Uterus (tissue), 4 donors: ENCODE measurements at places on chromosomes 4 and X. TPM values are rescaled to one million over a fixed set of nuclear protein-coding genes. Genes with fewer than 3 reads are reported as not detected.

SSX1 gene
- not detected for total RNA-seq

PDCL2 gene
- total RNA-seq, result not detected

UGT2B11 gene
- total RNA-seq, result not detected

CAPN6 gene
- total RNA-seq, result 14.1 TPM

LRP2BP gene
- total RNA-seq, result 2.3 TPM

GASK1B gene
- 56.7 TPM for total RNA-seq

NR3C2 gene
- 14.6 TPM for total RNA-seq

SSX2 gene
- total RNA-seq, result not detected

MAPK10 gene
- total RNA-seq, result 38.2 TPM

RTL3 gene
- total RNA-seq, result 0.88 TPM

GLA gene
- total RNA-seq, result 30.2 TPM

RHOXF1 gene
- not detected for total RNA-seq

CSAG3 gene
- not detected for total RNA-seq

DCTD gene
- 49.7 TPM for total RNA-seq

MTTP gene
- not detected for total RNA-seq

PPEF1 gene
- total RNA-seq, result not detected

GABRB1 gene
- not detected for total RNA-seq

STARD8 gene
- 13.1 TPM for total RNA-seq

SMIM31 gene
- total RNA-seq, result not detected

STEEP1 gene
- total RNA-seq, result 17.3 TPM

TLR6 gene
- total RNA-seq, result 10.0 TPM

ANXA10 gene
- not detected for total RNA-seq

MAGEA10 gene
- not detected for total RNA-seq

SPOCK3 gene
- total RNA-seq, result 1.3 TPM

ZIC3 gene
- not detected for total RNA-seq

AGTR2 gene
- total RNA-seq, result not detected
